ENCODE measurements at places on chromosomes 7 and 10.

DNA sequence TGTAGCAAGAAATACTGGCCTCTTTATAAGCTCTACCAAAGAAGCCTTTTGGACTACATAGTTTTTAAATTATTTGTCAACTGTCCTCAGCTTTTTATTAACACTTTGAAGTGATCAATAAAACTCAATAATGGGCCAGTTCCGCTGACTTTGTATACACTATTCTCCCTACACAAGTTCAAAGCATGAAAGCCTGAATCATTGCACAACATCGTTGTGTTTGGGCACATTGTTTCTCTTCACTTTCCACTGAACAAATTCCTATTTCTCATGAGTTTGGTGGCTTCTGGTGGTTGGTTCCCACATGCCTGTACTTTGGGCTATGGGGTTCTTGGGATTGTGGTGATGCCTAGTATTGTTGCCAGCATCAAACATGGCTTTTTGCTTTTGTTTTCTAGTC is 561.8 kb upstream of the LRRN3 start:
- no peak for DNase-seq

DNA sequence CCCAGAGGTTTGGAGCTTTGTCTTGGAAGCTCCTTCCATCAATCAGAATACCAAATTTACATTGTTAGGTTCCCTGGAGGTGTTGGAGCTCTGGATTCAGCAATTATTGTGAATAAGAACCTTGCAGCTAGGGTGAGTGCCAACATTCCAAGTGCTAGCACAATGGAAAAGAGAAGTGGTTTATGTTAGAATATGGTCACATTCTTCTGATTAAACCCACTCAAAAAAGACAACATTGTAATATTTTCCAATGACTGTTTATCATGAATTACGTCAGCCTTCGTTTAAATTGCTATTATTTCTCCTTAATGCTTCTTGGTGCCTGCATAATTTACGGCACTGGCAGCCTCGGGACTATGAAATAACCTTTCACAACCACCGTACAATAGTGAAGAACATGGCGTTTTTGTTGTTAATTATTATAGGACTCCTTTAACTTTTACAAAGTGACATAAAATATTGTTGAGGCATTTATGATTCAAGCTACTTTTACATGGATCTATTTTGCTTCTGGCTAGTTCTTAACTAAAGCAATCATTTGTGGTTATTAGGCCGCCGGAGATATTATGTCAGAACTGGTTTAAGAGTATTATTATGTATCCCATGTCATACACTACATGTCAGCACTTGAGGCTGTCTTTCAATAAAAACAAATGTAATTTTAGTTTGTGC is 117.7 kb downstream of the ARID5B start:
- DNase-seq = no peak

DNA sequence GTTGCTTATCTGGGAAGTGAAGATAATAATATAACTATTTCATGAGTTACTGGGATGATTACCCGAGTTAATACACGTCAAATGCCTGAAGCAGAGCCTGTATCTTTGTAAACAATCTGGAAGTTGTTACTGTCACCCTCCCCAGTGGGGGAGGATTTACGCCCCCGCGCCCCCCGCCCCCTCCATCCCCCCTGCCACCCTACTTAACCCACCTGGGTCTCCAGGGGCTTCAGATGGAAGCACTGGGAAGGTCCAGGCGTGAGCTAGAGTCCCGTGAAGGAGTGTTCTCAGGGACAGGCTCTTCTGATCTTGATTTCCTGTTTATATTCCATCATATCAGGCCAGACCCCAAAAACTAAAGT is 691 bp upstream of the PPA1 start:
- no peak for DNase-seq

GRCh38 chr7:103447073-103447960 is 1.3 kb upstream of the SLC26A5 start:
- no peak for DNase-seq

DNA sequence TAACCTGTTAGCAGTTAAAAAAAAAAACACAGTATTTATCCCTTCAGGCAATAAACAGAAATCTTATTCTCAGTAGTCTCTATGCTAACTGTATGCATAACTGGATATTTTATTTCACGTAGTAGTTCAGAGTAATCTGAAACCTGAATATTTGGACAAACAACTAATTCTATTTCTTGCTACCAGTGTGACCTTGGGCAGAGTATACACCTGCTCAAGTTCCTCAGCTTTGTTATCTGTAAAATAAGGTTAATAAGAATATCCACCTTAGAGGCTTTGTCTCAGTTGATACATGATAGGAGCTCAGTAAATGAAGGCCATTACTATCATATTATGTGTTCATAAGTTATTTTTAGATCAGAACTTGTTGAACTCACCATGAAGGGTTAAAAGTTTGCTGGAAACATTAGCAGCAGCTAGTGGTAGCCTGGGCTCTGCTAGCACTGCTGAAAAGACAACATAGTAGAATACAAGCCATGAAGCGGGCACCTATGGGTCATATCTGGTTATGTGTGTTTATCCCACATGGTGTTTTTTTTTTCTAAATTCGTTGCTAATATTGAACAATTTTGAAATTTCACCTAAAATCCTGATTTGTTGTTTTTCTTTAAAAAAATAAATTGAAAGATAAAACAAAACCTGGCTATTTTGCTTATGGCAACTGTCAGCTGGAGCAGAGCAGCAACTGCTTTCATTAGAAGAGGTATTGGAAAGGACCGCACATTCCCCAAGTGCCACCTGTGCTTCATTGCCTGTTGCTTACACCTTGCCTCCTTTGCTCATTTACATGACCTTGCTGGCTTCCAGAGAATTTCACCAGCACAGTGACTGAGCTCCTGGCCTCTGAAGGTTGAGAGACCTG is 303.0 kb downstream of the PRKG1 start:
- DNase-seq = no peak

DNA sequence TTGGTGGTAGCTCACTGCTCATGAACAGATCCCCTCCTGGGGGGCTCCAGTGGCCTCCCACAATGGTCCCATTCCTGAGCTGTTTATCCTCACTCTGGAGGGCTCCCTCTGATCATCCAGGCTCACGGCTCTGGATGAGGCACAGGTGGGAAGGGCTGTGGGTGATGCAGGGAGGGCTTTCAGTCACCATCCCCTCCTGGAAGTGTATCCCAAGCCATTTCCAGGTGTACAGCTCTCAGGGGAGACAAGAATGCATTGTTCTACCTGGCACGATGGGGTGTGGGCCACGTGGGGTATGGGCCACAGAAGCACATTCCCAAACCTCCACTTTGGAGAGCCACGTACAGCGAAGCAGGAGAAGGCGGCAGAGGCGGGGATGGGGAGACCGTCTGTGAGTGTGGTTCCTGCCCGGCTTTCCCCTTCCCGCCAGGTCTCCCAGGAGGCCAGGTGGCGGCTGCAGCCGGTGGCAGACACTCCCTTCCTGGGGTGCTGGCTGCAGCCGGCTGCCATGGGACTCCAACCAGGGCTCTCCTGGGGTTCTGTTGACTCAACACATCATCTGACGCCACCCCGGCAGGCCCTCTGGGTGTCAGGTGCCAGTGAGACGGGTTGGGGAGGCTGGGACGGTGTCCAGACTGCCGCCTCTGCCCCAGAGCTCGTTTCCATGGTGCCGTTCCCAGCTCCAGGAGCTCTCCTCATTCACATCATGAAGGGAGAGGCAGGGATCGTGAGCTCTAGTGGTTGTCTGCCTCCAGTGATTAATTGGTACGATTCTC is 169.7 kb upstream of the RHEB start:
- DNase-seq = no peak

DNA sequence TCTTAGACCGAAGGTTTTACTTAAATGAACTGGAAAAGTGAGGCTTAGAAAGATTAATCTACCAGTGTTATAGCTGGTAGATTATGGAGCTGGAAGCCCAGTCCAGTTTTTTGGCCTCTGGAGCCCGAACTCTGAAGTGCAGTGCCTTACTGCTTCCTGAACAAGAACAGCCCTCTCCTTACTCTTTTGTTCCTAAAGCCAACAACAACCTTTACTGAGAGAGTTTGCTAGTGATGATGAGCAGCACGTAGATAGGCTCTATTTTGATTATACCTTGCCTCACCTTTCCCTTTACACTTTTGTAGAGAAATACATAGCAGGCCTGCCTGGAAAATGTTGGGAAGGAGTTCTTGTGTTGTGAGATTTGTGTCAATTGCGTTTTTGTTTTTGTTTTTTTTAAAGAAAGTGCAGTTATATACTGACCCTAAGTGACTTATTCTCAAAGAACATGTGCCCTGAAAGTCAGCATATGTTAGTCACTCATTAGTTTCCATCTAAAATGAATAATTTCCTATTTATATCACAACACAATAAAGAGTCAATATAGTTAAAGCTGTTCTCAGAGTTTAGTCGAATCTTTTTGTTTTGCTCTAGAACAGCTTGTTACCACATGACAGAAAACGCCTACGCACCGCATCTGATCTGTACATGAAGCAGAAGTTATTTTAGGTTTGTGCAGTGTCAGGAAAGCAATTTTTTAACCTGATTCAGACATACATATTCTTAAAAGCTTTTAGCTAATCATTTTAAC is 33.0 kb downstream of the PLEKHA1 start:
- DNase-seq = no peak

- DNase-seq = no peak
Measured at GRCh38 chr10:122486406-122487080, 25.2 kb downstream of the HTRA1 start.

DNA sequence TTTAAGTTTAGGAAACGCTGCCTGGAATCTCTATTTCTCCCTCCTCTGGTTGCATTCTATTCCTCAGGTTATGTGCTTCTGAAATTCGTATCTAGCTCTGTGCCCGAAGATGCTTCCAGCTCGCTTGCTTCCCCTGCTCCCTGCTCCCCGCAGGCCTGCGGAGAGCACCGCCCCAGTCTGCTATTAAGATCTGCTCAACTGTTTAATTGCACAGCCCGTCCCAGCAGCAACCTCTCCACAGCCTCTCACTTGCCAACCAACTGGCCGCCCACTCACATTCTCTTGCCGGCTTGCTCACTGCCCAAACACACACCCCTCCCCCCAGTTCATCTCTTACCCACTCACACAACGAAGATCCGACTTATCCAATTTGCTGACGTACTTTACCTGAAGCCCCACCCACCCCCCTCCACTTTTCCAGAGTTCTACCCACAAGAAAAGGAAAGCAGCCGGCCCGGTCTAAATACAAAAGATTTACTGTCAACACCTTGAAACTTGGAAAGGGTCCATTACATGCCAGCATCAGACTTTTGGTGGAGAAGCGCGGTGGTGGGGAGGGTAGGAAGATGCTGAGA is 167.3 kb upstream of the KLF14 start:
- DNase-seq = no peak

DNA sequence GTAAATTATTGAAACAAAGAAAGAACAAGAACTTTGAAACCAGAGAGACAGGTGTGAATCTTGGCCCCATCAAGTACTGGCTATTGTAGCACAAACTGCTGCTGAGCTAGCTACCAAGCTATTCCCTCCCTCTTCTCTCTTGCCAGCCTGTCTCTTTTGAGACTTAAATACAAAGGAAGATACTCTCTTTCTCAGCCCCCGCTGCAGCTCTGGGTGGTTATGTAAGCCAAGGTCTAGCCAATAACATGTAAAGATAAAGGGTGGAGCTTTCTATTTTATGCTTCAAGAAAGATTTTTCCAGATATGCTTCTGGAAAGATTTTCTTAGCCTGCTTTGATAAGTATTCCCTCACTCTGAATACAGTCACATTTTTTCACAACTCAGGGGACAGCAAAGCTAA is 17.2 kb downstream of the BAZ1B start:
- no peak for DNase-seq

Measured in CD4-positive, alpha-beta T cell treated with Interleukin-6 at 100 ng/mL for 8 hours (primary cell).